ENCODE measurements at places on chromosomes 3 and 15. TPM values are rescaled to one million over a fixed set of nuclear protein-coding genes. Genes with fewer than 3 reads are reported as not detected.

The CGNL1 gene
- total RNA-seq, result 0.11 TPM

- DNase-seq, result no peak
These were observed 308.6 kb upstream of the WNT5A start for GRCh38 chr3:55795746-55796145.

DNA sequence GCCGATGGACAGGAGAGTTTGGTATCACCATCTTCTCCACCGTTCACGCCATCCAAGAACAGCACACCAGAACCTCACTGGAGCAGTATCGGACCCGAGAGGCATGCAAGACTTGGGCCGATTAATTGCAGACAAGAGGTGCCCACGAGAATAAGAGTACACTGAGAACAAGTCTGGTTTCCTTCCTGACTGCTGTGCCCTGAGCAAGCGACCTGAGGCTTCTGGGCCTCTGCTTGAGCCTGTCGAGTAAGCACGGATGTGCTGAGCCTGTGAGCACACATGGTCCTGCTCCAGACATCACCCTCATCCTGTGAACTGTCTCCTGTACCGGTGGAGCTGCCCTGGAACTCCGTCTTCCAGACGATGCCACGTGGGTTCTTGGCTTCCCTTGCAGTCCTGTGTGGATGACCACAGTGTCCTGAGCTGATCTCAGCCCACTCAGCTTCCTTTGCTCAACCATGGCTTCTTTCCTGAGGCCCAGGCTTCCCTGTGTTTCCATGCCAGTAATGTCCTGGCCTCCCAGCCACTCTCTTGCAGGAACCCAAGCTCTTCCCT, 34.3 kb upstream of the SNRPA1 start:
- no peak for DNase-seq

The MYZAP gene
- 0.88 TPM for total RNA-seq

- DNase-seq, result no peak
These were observed 83.7 kb upstream of the NEO1 start for GRCh38 chr15:72968531-72968922.

The GRM2 gene
- total RNA-seq, result 0.58 TPM

The ARGFX gene
- not detected for total RNA-seq

DNA sequence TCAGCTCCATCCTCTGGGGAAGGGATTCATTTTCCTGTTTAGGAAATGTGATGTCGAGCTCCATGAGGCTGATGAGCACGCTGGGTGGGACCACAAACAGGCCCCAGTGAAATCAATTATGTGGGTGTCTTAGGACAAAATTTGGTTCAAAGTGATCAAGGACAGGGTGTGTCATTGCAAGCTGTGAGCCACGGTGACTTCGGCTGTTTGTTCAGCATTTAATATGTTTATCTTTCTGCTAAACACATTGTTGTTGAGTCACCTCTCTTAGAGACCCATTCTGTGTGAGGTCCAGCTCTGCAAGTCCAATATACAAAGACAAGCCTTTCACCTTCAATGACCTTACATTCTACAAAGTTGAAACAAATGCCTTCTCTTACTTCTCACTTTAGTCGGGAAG, 41.3 kb downstream of the SSR3 start:
- no peak for DNase-seq

The C3orf22 gene
- total RNA-seq, result not detected

- no peak for DNase-seq
These were observed 317.3 kb upstream of the ARPP21 start for GRCh38 chr3:35322070-35322469.

- DNase-seq, result no peak
These were observed 21.5 kb upstream of the TIMP4 start for GRCh38 chr3:12180218-12180617.

DNA sequence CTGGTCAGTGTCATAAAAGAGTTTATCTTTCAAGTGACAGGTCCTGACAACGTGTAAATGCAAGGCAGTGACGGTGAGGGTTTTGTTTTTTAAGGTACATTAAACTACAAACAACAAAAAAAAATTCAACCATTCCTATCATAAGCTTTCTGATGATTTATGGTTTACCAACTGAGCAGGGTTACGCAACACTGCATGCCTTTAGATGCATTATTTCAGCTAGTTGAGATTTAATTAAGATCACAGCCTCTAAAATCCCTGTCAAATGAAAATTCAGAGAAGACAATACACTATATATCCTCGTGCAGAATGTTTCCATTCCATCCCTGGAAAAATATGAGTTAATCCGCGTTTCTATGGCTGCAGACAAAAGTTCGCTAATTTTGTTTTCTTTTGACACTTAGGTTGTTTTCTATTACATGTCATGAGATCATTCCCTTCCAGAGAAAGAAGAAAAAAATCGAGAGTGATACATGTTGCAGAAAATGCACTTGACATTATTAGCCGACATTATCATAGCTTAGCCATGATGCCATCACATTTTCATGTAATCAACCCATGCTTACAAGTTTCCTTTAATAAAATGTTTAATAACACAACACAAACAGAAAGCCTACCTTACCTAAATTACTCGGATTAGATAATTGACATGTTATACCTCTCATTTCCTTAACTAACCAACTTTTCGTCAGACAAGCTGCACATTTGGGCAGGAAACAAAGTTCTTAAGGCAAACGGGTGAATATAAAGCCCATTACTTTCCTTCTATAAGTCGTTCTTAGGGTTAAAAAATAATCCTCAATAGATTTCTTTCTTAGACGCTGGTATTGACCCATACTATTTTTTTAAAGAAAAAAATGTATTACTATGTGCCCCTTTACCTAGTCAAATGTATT, 521.2 kb downstream of the FOXP1 start:
- DNase-seq, result no peak

The ROBO2 gene
- total RNA-seq, result not detected

DNA sequence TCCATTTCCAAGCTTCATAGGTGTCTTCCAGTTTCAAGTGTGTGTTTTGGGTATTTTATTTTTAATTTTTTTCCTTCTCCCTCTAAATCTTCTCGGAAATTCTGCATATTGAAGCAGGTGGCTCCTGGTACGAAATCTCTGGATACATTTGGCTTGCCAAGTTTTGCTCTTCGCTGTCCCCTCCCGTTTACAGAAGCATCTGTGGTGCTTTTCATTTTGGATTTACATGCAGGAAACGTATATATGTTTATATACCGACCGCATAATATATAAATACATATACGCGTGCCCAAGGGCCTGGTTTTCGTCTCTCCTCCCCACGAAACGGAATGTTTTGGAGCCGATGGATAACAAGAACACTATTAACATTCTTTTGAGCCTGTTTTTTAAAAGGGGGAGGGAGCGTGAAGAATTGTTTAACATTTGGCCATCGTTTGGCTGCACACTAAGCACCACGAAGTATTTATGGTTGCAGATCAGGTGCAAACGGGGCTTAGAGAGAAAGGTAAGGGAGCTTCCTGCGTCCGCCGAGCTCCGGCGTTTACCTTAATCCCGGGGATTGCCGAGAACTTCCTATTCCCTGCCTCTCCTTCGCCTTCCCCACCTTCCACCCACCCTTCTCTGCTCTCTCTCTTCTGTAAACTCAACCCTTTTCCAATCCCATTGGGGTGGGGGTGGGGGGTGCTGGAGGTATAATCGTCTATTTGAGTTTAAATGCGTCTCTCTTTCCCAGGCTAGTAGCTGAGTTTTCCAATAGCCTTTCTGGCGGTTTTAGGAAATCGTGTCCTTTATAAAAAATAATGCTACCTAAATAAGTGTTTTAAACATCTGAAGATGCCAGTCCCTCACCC, 1.1 kb upstream of the NLGN1 start:
- DNase-seq, result no peak

The GOLGA8J gene
- total RNA-seq, result not detected

GRCh38 chr3:129315998-129316247, 37.3 kb downstream of the HMCES start:
- DNase-seq, result no peak

GRCh38 chr3:159964166-159964973, 24.3 kb upstream of the IL12A start:
- no peak for DNase-seq

The AMT gene
- 7.3 TPM for total RNA-seq

DNA sequence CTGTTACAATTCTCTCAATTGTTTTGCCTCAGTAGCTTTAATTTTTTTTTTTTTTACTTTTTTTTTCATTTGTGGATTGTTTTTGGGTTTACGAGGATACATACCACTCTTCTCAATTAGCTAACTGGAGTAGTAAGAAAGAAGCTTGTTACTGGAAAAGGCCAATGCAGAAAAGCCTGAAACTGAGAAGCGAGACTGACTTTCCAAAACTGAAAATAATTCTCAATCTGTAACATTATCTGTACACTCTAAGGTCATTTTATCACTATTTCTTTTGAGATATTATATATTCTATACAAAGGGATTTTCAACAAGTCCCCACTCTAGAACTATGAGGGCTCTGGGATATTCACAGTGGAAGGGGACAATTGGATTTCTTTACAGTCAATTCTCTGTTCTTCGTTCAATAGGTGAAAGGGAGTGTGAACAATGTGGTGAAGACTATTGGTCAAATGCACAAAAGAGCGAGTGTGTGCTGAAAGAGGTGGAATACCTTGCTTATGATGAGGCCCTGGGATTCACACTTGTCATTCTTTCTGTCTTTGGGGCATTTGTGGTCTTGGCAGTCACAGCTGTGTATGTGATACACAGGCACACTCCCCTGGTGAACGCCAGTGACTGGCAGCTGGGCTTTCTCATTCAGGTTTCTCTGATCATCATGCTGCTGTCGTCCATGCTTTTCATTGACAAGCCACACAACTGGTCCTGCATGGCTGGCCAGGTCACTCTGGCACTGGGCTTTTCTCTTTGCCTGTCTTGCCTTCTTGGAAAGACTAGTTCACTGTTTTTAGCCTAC, 83.9 kb upstream of the KCNAB1 start:
- DNase-seq, result no peak

The ATP13A4 gene
- 3.4 TPM for total RNA-seq

DNA sequence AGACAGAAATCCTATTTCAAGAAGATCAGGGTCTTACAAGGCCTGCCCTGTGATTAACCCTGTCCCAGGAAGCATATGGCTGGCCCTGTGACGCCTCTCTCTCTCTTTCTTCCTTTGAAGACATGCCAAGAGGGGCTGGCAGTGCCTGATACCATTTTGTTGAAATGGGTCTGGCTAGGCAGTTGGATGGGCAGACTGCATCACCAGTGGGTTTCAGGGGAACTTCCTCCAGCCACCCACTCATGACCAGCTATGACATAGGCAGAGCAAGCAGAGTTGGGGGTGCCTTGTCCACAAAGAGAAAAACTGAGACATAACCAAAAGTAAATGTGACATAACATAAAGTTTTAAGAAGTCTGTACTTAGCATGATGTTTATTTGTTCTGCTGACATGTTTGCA, 31.4 kb upstream of the MANF start:
- DNase-seq, result no peak

Measured in activated B cell treated with CpG ODN at 0.5 μM for 24 hours (primary cell).